Glutamatergic neuron (in vitro differentiated cells): ENCODE measurements at places on chromosomes 4 and X.
A peak's percentile ranks its signal among the peaks of the same experiment; 100 is the strongest.

DNA sequence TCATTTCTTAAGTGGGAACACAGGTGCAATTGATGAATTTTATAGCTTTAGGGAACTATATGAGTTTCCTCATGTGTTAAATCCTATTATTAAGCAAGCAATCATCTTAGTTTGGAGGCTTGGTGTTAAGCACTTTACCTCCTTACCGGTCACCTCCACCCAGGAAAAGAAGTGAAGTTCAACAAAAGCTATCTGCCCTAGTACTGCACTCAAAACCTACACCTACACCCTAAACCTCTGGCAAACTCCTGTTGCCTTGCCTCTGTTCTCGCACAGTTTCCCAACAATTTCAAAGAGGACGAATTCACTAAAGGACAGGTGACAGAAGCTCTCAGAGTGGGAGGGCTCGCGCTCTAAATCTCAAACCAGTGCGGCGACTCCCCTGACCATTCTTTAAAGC lies 85.7 kb upstream of the TENT5D start:
- DNase-seq, result no peak

DNA sequence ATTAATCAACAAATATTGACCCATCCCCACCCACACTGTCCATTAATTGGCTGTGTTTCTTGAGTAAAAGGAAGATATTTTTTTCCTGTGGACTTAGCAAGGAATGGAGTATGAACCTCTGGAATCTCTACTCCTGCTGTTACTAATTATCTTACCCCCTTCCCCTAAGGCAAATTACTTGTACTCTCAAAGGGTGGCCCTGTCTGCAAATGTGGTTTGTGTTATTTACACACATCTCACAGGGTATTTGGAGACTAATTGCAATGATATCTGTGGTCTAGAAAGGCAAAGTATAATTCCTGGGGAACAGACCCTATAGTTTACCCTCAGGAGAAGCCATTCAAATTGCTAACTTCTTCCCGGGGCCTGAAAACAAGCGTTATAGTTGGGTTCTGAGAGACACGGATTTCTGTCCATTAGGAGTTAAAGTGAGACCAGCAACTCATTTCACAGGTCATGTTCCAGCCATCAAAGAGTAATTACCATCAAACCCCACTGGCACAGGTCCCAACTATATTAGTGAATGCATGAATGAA lies 133.0 kb upstream of the RASGEF1B start:
- no peak for DNase-seq

DNA sequence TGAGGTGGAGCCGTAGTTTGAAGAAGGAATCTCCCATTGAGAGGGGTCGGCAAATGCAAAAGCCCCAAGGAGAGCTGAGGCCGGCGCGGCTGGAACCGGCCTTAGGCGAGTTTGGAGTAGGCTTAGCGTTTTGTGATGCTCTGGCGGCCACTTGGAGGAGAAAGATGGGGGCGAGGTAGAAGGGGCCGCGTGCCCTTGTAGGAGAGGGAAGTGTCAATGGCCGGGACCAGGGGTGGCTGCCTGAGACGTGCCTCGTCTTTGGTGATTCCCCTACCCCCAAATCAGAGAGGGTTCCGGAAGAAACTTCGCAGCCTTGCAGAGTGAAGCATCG lies 11.7 kb downstream of the MSX1 start:
- no peak for DNase-seq

GRCh38 chrX:153578200-153578835 lies 20.6 kb downstream of the CCNQ start:
- DNase-seq, result no peak

- no peak for DNase-seq
These were observed 17.3 kb downstream of the TCEANC start for GRCh38 chrX:13670197-13670596.

GRCh38 chrX:130840345-130840744 lies 62.7 kb downstream of the ENOX2 start:
- DNase-seq, result no peak

DNA sequence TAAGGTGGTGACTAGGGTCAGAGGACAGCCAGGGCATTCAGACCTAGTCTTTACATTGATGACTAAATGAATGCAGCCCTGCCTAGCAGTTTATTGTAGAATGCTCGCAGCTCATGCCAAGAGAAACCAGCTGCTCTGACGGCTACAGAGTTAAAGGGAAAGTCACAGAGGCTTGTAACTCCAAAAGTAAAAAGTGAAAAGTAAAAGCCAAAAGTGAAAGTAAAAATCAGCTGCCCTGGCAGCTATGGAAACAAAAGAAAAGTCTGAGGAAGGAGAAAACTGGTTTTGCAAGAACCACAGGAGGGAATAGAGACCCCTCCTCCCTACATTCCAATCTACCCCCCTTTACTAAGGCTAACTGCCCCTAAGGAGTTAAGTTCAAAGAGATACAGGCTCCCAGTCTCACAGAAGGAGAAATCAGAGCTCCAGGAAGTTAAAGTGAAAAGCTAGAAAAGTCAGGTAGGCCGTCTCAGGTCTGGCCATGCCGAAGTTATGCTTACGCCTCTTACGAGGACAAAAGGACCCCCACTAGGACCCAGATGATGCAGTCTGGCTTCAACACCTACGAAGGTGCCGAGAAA lies 6.0 kb downstream of the GAGE10 start:
- no peak for DNase-seq

GRCh38 chr4:146932116-146932515 lies 13.5 kb downstream of the TTC29 start:
- no peak for DNase-seq

- no peak for DNase-seq
These were observed 78.9 kb downstream of the STARD8 start for GRCh38 chrX:68726366-68726765.

DNA sequence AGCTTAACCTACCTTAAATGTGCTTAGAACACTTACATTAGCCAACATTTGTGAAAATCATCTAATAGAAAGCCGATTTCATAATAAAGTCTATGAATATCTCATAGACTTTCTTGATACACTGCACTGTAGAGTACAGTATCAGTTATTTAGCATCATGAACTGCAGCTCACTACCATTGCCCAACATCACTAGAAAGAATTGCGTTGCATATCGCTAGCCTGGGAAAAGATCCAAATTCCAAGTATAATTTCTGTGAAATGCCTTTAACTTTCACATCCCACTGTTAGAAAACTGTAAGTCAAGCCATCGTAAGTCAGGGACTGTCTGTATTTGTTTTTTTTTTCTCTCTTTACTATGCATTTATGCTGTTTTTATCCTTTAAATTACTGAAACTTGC lies 918.6 kb upstream of the PABPC4L start:
- DNase-seq, result no peak

DNA sequence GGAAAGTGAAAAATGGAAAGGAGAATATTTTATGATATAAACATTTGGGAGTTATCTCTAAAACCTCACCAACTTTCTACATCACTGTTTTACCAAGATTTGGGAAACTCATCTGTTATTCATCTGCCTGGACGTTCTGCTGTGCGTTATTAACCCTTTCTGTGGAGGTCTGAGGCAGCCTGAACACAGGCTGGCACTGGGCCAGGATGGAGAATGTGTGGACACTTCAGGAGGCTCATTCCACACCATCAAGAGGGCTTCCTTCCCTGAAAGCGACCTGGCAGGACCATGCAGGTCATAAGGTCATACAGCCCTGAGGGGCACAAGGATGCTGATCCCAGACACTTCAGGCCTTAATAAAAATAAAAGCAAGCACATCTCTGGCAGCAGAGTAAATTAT lies 31.2 kb upstream of the TMEM184C start:
- no peak for DNase-seq

- DNase-seq, result no peak
These were observed 352.2 kb downstream of the IDS start for GRCh38 chrX:149152941-149153340.

- DNase-seq, result no peak
These were observed 203.9 kb upstream of the VCX3A start for GRCh38 chrX:6738518-6739470.

GRCh38 chr4:78956975-78957374 lies 17.7 kb upstream of the PAQR3 start:
- no peak for DNase-seq

- DNase-seq, result no peak
These were observed 106.8 kb downstream of the COL25A1 start for GRCh38 chr4:109195646-109196045.

DNA sequence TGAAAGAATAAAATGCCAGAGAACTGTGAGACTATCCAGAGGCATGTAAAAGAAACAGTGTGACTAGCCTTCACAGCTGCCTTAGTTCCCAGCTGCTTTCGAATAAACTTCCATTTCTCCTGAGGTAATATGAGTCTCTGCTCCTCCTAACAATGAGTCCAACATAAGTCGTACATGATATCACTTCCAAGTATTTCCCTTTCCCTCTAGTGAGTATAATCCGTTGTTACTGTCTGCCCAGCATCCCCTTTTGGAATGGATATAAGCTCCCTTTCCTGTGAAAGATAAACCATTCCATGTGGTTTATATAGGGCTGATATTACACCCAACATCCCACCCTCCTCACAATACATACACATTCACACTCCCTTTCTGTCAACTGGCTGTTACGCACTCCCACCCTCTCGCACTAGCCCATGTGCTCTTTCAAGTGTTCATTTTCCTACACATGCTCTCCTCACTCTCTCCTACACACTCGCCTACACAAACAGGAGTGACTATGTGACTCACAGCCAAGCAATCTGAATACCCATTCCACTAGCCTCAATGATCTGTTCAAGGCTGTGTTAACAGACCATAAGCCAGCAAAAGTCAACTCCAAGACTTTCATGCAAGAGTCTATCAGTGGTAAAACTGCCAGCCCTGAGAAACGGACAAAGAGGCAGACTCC lies 5.0 kb downstream of the NAF1 start:
- no peak for DNase-seq

- DNase-seq, result peak; percentile 18
These were observed 32.2 kb downstream of the UNC5C start for GRCh38 chr4:95516528-95517017.

GRCh38 chr4:156176896-156177295 lies 223.2 kb upstream of the CTSO start:
- no peak for DNase-seq

- DNase-seq, result peak; percentile 29
These were observed 1.0 kb upstream of the SFRP2 start for GRCh38 chr4:153789741-153790499.

DNA sequence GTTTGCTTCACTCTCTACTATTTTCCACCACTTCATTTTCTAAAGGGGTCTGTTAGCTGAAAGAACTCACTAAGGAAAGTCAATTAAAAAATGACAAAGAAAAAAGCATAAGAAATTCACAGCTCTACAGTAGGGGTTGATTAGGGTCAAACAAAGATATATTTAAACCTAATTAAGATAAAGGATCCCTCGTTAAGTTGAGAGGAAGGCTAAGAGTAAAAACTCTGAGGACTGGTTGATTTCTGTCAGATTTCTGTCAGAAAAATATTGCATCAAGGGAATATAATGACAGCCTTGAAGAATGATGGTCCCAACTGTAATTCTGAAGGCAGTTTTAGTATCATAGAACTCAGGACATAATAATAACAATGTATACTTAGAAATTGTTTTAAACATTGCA lies 218.0 kb downstream of the QDPR start:
- no peak for DNase-seq

DNA sequence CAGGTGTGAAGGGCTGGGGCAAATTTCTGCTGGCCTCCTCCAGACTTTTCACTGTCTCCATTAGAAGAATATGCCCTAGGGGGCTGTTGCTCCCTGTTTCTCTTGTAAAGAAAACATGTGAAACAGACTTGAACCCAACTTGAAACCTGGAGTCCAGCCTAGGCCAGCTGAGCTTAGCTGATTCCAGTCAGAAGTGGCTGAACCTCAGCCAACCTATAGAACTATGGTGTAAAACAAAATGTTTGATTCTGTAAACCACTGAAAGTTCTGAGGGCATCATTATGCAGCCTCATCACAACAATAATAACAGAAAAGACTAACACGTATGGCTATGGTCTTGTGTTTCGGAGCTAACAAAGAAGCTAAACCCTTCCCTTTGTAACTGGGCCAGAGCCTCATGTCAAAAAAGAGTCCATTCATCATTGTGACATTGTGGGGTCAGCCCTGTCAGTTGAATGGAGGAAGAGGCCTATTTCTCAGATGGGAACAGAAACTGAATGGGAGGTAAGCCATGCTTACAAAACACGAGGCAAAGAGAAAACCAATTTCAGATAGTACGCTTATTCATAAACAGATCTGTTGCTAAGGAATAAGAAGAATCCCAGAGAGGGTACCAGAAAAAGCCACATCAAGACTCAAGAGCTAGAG lies 34.1 kb downstream of the SETD7 start:
- no peak for DNase-seq

DNA sequence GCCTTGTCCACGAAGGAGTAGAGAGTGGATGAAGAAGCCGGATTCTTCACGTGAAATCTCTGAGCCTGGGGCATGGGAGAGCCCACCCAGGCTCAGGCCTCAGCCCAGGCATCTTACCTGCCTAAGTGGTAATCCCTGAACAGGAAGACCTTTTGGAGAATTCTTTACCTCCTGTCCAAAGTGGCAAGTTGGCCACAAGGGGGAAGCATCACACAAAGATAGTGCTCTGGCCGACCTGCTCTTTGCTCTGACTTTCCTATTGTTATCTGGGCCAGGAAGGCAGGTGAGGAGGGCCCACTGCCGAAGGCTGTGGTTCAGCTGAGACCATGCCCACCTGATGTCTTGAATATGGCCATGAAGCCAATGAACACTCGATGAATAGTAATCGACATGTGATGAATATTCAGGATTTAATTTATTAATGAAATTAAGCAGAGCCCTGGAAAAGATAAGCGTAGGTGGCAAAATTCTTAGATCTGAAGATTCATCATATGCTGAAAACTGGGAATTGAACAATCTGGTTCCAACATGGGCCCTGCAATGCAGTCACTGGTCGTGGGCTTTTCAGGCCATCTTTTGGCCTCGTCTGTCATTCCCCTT lies 93.8 kb downstream of the PDGFRA start:
- peak; percentile 73 for DNase-seq

DNA sequence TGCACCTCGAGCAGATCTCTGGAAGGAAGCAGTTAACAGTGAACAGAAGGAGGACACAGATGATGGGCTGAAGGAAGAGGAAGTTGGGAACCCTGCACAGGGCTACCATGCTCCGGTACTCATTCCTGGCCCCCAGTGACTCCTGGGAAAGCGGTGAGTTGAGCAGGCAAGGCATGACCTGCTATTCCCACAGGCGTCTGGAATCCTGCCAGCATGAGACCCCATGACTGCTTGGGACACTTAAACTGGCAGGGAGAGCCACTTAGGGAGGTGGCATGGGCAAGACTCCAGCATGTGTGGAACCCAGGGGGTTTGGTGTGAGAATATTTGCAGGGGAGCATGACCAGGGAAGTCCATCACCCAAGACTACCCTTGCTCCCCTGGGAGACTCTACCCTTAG lies 1056.4 kb upstream of the POU3F4 start:
- no peak for DNase-seq

DNA sequence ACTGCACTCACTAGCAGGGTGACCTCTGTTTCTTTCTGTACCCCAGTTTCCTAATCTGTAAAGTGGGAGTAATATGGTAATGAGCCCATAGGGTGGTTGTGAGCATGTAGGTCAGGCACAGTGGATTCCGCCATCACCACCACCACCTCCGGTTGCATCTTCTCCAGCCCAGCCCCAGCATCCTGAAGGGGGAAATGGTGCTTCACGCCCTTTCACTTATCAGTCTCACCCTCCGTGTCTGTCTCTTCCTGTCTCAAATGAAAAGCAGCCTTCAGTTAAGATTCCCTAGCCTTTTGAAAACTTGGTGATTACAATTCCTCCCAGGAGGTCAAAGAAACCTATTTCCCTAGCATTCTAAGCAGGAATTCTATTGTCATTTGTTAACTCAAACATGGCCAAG lies 16.9 kb upstream of the XPNPEP2 start:
- no peak for DNase-seq
